ENCODE measurements at places on chromosomes 2 and 18.

GRCh38 chr2:121897335-121897970 is 142.0 kb downstream of the TSN start:
- DNase-seq: peak; percentile 11

- DNase-seq: no peak
Measured at GRCh38 chr2:200943527-200944105, 19.8 kb downstream of the ORC2 start.

DNA sequence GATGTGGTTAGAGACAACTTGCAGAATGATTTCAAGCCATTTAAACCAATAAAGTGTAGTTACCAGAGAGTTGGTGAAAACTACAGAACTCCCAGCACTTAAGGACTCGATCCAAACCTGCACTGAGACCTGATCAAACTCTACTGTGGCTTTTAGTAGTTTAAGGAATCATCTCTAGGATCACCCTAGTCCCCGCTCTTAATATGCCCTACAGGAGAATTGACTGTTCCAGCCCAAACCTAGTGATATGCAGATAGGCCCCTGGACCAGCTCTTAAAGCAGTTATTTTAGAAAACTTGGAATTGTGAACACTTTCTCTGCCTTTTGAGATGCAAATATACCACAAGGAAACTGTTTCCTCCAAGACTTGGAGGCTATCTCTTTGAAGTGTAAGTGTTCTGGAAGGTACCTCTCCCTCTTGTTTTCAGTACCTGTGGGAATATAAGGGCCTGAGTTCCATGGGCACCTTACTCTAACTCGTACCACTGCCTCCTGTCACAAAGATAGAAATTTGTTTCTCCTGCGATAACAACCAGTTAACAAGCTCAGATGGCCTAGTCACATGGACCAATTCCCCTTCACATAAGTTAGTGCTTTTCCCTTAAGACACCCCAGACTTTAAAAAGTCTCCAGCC is 1367.2 kb upstream of the SLC39A10 start:
- no peak for DNase-seq

DNA sequence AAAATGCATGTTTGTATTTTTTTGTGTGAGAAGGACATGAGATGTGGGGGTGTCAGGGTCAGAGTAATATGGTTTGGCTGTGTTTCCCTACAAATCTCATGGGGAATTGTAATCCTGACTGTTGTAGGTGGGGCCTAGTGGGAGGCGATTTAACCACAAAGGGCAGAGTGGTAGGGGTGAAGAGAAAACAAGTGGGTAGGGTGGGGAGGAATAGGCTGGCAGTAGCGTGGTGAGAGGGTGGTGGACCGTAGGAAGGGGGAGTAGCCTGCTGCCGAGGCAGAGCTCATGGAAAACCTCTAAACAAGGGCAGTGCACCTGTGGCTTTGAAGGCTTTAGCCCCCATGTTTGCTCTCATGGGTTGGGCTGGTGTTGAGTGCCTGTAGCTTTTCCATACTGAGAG is 152.8 kb upstream of the ZNF519 start:
- DNase-seq: no peak

DNA sequence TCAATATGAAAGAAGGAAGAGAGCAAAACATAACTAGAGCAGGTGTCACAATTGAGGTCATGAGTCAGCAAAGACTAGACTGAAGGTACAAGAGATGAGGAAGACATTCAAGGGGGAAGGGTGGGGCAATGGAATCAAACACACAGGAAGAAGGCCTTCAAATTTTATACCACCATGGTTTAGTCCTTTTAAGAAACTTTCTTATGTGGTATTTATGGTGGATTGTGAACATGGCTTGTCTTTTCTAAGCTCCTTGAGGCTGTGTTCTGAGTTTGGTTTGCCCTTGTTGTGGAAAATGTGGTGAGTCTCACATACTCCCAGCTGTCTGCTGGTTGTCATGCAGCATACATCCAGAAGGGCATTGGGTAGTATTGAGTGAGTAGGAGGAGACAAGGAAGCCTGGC is 62.1 kb downstream of the NABP1 start:
- no peak for DNase-seq

GRCh38 chr2:207884127-207884526 is 114.4 kb upstream of the FZD5 start:
- DNase-seq: no peak

DNA sequence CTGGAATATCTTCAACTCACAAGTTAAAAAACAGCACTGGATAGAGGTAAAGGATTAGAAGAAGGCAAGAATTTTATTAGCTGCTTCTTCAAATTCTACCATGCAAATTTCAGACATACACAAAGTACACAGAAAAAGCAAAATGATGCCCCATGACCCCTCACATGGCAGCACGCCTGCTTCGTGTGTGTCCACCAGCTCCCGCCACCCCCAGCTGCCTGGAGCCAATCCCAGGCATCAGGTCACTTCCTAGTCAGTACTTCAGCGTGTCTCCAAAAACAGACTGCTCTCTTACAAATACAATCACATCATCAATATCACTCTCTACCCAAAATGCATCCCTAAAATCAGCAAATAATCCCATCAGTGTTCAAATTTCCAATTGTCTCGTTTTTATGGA is 35.8 kb downstream of the IMPA2 start:
- no peak for DNase-seq

GRCh38 chr2:207531032-207531952 is 1.5 kb downstream of the CREB1 start:
- no peak for DNase-seq

All from inflammatory macrophage treated with lipopolysaccharide for 1 hour (primary cell).